NCI-H187 (cell line): ENCODE measurements at places on chromosomes 12 and 14.

GRCh38 chr14:88468406-88468805, 82.9 kb downstream of the SPATA7 start:
- no peak for DNase-seq

GRCh38 chr14:93112891-93113677, 2.6 kb downstream of the ITPK1 start:
- peak; percentile 73 for DNase-seq

GRCh38 chr12:85821759-85822158, 14.4 kb downstream of the RASSF9 start:
- no peak for DNase-seq

- no peak for DNase-seq
Measured at GRCh38 chr12:10849425-10849878, at the start of gene PRR4. TSS of gene PRR4 (minus strand) at chr12:10849475. CDS start at chr12:10849437, 38 bp downstream.

DNA sequence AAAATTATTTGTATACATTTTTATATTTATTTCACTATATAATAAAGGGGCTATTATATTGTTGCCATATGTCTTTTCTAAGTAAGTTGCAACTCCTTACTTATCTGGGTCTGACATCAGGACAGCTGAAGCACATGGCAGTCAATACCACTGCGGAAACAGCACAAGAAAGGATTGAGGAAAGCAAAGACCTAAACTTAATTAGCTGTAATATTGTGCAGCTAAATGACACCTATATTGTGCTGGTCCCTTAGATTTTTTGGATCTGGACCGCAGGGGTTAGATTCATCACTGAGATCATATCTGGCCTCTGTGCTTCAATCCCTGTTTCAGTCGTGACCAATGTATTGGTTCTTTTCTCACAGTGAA, 359.6 kb upstream of the DIO2 start:
- DNase-seq, result no peak

GRCh38 chr12:69524331-69524630, 54.1 kb downstream of the FRS2 start:
- no peak for DNase-seq

GRCh38 chr14:93745603-93746273, 42.5 kb downstream of the PRIMA1 start:
- DNase-seq, result no peak

- no peak for DNase-seq
Measured at GRCh38 chr14:76710056-76711010, 50.9 kb upstream of the VASH1 start.

GRCh38 chr12:108328420-108328819, 10.7 kb downstream of the CMKLR1 start:
- DNase-seq, result no peak

DNA sequence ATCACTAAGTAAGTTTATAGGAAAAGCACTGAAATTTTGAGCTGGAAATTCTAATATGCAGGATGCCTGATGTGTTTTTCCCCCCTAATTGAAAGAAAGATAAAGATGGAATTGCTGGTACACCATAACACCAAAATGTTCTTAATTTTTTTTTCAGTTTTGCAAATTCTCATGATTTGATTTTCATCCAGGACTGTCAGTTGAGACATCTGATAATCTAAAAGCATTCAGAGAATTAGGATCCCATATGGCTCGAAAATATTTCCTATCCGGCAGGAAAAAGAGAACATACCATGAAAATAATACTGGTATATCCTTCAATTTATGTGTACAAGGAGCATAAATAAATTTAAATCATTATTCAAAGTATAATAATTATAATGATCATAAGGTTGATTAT, 452.1 kb downstream of the APAF1 start:
- no peak for DNase-seq

DNA sequence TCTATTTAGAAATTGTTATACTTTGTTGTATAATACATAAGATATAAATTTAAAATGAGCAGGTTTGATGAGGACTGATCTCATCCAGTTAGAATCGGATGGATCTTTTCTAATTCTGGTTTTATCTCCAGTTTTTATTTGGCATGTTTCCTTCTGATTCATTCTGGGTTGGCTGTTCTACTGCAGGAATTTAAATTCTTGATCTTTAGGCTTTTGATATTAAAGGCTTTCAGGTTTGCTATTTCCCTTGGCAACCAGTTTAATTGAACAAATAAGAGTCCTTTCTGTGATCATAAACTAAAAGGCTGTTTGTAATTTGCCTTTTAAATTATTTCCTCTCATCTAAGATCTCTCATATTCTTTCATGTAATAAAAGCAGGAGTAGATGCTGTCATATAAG, 83.4 kb downstream of the PDE6H start:
- DNase-seq, result no peak

GRCh38 chr14:30876692-30877091, 2.3 kb downstream of the COCH start:
- DNase-seq, result no peak

DNA sequence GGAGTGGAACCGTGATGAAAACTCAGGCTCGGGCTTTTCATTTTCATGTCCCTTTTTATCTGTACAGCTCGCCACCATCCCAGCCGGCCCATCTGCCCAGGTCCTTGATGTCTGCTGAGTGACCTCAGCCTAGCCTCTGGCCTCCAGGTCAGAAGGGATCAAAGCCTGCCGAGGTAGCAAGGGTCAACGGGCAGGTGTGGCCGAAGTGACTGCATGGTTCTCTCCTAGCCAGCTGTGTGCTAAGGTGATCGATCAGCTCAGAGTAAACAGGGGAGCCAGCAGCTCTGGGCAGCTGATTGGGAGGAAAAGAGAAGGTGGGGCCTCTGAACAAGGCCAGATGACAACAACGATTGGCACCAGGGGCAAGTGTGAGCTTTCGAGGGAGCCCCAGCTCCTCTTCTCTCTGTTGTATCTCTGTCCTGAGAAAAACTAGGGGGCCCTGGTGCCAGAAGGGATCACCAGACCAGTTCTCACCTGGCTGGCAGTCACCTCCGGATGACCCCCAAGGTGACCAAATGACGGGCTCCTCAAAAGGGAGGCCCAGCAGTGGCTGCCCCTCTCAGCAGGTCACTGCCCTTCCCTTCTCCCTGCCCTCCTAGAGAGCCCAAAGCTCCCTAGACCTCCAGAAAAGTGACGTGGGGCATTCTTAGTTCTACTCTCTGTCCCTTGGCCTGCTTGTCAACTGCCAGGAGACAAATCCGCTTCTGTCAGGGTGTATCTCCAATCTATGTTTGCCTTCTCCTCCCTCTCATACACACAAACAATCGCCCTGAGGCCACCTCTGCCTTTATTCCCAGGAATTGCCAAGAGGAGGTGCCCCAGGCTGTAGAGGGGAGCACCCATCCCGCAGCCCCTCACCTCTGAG, 3.4 kb downstream of the SLC6A12 start:
- DNase-seq, result no peak

DNA sequence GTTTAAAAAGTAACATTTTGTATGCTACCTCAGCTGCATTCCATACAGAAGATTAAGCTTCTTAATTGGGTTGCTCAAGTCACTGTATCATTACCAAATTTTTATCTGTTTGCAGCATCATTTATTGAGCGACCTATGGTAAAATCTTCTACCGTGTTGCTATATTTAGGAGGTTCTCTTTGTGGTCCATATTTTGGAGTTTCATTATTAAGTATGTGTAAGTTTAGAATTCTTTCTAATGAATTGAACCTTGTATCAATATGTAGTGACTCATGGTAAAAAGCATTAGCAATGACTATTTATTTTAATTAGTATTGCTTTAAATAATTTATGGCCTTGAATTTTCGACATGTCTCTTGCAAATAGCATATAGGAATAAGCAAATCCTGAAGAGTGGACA, 42.2 kb downstream of the CSRP2 start:
- DNase-seq, result no peak

DNA sequence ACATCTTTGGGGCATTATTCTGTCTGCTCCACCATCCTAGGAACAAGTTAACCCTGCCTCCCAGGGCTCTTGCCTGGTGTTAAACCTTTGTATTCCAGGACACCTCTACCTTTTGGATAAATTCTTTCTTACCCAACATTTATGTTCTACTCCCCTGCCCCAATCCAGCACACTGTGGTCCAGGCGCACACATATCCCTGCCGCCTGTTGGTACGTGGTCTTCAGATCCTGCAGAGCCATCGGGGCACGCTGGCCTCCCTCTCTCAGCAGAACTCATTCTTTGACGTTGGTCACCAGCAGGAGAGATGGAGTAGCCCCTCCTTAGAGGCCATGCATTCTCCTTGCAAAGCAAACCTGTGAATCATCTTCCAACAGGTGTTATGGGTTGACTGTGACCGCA, 5.1 kb upstream of the TMEM179 start:
- DNase-seq, result no peak

GRCh38 chr14:100297320-100298300, 8.6 kb downstream of the SLC25A29 start:
- DNase-seq, result no peak

DNA sequence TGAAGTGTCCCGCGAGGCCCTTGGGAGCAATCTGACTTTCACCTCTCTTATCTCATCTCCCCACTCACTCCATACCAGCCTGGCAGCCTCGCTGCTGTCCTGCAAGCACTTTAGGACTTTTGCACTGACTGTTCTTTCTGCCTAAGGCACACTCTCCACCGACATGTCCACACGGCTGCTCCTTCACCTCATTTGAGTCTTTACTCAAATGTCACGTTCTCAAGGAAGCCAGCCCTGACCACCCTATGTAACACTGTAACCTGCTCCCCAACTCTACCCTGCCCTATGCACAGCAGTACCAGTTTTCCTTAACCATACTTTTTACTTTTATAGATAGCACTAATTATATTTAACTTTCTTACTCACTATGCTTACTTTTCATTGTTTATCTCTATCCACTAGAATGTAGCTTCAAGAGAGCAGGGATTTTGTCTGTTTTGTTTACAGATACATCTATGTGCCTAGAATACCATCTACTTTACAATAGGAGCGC, 32.0 kb downstream of the PRKD1 start:
- DNase-seq, result no peak

DNA sequence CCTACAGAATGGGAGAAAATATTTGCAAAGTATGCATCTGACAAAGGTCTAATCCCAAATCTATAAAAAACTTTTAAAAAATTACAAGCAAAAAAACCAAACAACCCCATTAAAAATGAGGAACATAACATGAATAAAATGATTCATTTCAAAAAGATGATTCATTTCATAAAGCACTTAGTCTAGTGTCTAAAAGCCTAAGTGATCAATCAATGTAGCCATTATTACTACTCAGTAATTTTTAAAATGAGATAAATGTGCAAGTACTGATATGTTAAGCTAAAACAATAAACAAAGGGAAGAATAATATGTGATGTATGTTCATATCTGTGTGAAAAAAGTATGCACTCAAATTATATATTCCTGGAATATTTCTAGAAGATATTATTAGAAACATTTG, 119.1 kb upstream of the GARIN6 start:
- no peak for DNase-seq

DNA sequence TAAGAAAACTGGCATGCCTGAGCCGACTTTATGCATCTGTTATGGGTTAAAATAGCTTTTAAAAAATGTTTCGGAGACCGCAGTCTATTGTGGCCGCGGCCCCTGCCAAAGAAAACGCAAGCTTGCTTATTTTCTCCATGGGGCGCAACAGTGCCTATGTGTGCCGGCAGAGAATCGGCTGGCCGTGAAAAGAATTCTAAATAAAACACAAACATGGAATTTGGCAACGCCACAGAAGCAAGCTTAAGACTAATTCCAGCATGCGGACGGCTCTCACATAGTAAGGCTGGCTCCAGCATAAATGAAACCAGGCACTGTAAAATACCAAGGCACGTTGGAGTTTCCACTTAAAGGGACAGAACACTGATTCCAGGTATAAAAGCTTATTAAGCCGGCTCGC, 56.7 kb downstream of the BCL11B start:
- DNase-seq, result no peak

DNA sequence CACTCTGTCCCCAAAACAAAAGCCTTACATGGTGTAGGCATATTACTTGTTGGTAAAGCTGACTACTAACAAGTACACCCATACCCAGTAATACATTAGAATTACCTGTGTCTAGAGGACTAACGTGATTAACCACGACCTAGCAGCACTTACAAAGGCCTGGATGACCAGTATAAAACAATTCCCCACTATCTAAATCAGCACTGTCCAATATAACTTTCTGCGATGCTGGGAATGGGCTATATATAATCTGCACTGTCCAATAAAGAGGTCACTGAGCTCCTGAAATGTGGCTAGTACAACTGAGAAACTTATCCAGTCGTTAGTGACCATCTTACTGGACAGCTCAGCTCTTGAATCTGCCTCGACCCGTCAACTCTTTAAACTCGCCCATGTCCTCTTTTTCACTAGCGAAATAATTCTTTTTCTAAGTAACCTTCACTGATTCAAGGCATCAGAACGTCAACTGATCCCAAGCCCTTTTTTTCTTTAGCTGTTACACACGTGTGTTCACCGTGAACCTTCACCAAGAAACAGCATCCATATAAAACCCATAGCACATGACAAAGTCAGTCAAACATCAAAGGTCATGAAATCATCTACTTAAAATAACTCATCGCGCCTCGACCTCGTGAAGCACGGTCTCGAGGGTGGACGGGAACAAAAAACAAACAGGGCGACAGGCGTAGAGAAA, 905 bp upstream of the CIPC start:
- no peak for DNase-seq

DNA sequence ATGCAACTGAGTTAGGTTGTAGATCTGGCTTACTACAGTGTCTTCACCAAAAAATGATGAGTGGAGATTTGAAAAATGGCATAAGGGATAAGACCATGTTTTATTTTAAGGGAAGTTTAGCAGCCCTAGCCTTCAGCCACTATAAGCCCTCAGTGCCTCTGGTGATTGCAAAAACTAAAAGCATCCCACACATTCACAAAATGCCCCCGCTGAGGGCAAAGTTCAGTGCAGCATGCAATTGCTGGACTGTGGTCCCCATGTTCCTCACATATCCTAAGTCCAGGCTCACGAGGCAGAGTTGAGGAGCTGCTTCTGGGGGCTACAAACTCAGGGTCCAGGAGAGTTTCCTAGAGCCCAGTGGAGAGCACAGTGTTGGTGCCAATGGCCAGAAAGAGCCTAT, 29.6 kb upstream of the NCOR2 start:
- no peak for DNase-seq

DNA sequence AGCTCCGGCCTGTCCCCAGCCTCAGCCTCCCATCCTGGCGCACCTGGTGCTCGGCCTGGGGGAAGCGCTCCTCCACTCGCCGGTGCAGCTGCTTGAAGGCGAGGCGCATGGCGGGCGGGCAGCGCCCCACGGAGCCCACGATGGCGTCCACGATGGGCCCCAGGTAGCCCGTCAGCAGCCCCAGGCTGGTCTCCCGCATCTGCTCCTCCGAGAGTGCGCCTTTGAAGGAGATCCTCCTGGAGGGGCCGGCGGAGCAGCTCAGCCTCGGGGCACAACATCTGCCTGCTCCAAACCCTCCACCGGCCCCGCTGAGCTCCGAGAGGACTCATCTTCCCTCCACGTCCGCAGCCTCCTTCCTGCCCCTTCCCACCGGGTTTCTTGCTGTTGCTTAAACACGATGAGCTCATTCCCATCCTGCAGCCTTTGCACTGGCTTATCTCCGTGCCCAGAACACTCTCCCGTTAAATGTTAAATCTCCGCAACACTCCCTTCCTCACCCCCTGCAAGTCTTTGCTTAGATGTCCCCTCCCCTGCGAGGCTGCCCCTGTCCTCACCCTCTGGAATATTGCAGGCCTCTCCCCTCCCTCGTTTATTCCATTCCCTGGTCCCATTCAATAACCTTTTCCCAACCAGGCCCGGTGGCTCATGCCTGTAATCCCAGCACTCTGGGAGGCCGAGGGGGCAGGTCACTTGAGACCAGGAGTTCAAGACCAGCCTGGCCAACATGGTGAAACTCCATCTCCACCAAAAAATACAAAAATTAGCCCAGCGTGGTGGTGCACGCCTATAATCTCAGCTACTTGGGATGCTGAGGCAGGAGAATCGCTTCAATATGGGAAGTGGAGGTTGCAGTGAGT, 23.3 kb downstream of the RASAL1 start:
- DNase-seq, result no peak
